ENCODE measurements at places on chromosomes 16 and 17.

DNA sequence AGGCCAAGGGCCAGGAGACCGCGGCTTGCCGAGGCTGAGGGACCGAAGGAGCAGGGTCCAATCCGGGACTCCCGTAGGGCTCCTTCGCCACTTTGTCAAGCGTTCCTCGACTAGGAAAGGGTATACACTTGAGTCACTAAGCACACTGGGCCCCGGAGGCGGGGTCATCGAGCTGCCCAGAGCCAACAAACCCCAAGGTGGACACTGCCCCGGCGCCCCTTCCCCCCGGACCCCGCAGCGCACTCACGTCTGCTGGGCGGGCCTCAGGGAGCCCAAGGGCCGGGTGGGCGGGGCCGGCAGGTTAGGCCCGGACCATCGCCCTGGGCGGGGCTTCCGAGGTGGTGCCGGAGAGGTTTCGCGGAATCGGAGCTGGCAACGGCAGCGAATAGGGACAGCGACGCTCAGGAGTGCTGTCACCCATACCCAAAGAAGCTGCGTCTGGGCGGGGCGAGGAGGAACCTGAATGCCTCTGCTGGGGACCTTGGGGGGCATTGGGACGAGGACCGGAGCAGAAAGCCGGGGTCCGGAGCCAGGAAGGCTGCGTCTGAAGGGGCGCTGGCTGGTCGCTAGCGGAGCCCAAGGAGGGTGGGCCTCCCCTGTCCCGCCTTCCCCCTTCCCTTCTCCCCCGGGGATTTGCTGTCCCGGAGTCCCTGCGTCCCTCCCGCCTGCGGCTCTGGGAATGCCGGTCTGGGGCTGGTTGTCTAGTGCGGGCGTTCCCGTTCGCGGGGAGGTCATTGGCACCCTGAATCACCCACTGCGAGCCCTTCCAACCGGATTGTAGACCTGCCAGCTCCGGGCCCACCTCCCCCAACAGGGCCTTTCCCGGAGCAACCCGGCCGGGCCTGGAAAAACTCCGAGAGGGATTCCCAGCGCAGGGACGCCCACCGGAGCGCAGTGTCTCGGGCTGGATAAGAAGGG is 118.2 kb upstream of the SMURF2 start:
- DNase-seq = peak; percentile 86

GRCh38 chr16:29810699-29811169 is 1.3 kb upstream of the PRRT2 start:
- DNase-seq = no peak

DNA sequence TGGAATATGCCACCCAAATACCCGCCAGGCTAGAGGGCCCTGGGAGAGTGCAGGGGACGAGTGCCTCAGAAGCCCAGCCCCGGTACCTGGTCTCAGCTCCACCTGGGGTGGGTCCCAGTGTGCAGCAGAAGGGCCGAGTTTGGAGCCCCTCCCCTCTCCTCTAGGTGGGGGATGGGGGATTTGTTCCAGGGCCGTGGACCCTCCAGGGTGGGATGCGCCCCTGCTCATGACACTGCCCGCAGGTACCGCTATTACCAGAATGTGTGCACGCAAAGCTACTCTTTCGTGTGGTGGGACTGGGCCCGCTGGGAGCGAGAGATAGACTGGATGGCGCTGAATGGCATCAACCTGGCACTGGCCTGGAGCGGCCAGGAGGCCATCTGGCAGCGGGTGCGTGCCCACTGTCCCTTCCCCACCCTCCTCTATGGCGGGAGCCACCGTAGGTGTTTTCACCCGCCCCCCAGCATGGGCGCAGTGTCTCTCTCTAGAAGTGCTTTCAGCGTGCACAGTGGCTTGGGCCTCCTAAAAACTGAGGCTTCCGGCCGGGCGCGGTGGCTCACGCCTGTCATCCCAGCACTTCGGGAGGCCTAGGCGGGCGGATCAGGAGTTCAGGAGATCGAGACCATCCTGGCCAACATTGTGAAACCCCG is 1.2 kb downstream of the NAGLU start:
- DNase-seq = no peak

GRCh38 chr17:75707079-75707571 is 14.1 kb upstream of the ITGB4 start:
- DNase-seq = no peak

- DNase-seq = no peak
These were observed 77.5 kb downstream of the GNAO1 start for GRCh38 chr16:56268799-56269198.

DNA sequence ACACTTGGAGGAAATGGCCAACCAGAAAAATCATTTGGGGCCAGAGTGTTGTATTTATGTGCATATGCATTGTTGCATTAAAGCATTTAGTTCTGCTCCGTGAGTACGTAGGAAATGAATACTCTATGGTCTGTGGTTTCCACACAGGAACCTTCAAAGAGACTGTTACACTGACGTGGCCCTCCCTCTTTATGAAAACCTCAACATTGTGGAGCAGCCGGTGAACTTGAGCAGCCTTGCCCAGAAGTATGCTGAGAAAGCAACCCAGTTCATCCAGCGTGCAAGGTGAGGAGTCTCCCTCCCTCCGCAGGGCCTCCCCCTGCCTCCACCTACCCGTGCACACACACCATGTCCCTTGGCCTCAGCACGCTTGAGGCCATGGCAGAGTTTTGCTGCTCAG is 65.2 kb downstream of the ARSG start:
- DNase-seq = peak; percentile 78

GRCh38 chr16:22743401-22743800 is 70.6 kb upstream of the HS3ST2 start:
- DNase-seq = no peak

DNA sequence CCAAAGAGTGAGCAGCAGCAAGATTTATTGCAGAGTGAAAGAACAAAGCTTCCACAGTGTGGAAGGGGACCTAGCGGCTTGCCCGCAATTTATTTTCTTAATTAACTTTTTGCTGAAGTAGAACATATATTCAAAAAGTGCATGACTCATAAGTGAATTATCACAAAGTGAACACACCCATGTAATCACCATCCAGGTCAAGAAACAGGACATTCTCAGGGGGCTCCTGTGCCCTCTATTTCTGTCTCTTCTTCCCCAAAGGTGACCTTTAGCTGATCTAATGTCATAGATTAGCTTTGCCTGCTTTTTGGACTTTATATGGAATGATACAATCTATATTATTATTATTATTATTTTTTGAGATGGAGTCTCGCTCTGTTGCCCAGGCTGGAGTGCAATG is 19.9 kb downstream of the ERAL1 start:
- no peak for DNase-seq

DNA sequence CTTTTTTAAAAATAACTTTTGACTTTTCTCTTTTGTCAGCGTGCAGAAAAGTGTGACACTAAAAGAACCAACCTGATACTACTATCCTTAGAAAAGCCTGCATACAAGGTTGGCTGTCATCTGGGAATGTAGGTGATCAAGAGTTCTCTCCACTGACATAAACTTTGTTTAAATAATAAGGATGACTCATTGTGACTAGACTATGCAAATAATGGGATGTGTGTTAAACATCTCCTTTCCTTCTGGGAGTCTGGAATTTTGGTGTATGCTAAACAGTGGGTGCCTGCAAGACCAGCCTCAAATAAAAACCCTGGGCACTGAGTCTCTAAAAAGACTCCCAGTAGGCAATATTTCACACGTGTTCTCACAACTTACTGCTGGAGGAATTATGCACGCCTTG is 373.4 kb downstream of the CNTNAP4 start:
- no peak for DNase-seq

DNA sequence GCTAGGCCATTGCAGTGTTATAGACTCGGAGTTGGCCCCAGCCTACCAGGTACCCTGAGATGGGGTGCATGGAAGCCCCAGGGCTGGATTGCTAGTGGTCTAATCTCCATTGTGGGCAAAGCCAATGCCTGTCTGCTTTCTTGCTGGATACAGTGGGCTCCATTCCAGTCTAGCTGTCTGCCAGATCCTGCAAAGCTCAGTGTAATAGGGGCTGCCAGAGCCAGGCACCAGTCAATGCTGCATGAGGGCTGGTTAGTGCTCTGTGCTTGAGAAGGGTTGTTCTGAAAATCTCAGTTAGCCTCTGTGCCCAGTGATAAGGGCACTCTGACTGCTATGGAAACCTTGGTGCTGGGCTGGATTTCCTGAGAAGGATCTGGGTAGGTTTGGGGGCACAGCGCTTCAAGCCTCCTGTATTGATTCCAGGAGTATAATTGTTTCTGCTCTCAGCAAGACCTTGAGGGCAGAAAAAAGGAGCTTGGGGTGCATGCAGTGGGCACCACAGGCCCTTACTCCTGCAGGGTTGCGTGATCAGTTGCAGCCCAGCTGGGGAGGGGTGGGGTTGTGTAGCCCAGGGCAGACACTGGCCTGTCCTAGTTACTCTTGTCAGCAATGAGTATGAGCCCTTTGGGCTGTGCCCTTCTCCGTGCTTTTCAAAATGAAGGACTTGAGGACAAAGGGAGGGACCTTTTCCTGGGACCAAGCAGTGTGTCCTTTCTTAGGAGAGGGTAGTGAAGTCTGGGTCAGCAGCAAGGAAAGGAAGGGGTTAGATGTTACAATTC is 19.0 kb downstream of the SMPD3 start:
- DNase-seq = no peak

GRCh38 chr17:51097708-51098446 is 22.8 kb downstream of the SPAG9 start:
- DNase-seq = peak; percentile 42

DNA sequence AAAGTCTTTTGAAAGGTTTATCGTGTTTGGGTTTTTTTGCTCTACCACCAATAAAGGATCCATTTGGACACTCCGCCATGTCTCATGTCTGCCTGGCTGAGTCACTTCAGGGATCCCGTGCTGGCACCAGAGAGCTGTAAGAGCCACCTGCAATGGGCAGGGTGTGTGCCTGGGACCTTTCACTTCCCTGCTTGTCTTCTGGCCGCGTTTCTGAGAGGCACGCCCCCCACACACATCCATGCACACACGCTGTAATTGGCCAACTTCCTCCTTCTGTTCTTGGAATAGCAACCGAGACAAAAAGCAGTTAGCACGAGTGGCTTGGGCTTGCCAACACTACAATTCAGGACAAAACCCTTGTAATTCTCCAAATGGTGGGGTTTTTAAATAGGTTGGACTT is 9.8 kb upstream of the SOST start:
- DNase-seq = no peak

DNA sequence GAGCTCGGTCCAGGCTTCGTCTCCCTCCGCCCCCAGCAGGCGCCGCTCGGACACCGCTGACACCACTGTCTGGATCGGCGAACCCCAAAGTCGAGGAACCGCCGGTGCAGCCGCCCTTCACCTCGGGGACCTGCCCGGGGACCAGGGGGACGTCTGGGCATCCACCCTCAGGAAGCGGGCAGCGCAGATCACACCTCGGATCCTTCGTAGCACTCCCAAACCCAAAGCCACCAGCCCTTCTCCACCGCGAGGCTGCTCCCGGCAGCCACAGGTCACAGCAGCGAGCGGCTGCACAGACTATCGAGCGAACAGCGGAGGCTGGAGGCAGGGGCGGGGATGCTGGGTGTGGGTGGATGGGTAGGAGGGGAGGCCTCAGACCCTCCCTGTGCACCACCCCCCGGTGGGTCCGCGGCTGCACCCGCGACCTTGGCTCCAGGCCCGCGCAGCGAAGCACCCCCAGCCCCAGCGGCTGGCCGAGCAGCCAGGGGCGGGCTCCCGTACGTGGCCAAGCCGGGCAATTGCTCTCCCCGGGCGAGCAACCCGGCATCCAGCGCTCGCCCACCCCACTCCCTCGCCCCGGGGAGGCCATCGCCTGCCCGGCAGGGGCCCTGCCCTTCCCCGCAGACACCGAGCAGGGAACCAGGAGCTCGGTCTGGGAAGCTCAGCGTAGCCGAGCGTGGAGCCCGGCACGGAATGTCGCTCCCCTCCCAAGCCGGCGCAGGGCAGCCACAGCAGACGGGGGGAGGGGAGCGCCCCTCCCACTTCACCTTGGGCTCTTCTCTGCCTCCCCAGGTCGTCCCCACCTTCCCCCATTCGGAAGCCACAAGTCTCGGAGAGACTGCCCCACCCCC is 1.0 kb downstream of the SDK2 start:
- peak; percentile 76 for DNase-seq

- DNase-seq = no peak
These were observed 507.5 kb upstream of the HSBP1 start for GRCh38 chr16:83300326-83300725.

GRCh38 chr17:29711588-29712385 is 89.1 kb upstream of the CORO6 start:
- no peak for DNase-seq

DNA sequence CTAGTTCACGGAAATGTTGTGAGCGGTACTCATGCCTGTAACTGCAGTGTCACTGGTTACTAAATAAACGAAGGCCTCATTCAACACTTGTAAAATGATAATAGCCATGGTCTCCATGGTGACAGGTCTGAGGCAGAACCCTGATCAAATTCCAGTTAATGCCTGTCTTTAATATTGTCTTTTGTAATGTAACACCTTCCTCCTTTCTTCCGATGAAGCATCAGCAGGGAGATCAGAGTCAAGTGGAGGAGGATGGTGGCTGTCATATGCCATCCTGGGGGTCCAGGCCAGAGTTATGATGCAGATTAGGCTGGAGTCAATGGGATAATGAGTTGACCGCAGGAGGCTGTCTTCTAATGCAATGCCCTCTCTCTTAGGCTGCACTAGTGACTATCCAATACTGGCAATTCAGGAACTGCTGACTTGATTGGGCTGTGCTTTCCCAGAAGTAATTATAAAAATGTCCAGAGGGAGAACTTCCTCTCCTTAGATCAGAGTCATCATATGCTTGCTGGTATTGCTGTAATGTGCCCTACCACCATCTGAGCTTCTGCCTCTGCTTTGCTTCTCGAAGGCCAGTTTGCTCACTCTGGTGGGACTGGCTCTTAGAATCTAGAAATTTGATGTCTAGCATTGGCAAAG is 419.1 kb downstream of the CA10 start:
- DNase-seq = no peak

- no peak for DNase-seq
These were observed 127.3 kb downstream of the CDRT15L2 start for GRCh38 chr17:20706751-20707373.

Data from activated CD8-positive, alpha-beta memory T cell treated with anti-CD3 and anti-CD28 coated beads for 24 hours (primary cell).